Left hindlimb (tissue), 1 donor: ENCODE measurements at places on chromosomes 5 and 9.
A peak's percentile ranks its signal among the peaks of the same experiment; 100 is the strongest.

DNA sequence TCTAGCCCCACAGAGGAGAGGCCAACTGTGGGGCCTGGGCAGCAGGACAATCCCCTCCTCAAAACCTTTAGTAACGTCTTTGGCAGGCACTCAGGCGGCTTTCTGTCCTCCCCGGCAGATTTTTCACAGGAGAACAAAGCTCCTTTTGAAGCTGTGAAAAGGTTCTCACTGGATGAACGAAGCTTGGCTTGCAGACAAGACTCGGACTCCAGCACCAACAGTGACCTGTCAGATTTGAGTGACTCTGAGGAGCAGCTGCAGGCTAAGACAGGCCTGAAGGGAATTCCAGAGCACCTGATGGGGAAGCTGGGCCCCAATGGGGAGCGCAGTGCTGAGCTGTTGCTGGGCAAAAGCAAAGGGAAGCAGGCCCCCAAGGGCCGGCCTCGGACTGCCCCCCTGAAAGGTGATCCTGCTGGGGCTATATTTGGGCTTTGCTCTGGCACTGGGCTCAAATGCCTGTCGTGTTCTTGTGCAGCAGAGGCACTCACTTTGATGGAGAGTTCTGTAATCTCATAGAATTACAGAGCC is 39.4 kb downstream of the KDM3B start:
- DNase-seq: peak; percentile 56

- no peak for DNase-seq
Observed at GRCh38 chr9:138003485-138004190, 126.1 kb downstream of the CACNA1B start.

DNA sequence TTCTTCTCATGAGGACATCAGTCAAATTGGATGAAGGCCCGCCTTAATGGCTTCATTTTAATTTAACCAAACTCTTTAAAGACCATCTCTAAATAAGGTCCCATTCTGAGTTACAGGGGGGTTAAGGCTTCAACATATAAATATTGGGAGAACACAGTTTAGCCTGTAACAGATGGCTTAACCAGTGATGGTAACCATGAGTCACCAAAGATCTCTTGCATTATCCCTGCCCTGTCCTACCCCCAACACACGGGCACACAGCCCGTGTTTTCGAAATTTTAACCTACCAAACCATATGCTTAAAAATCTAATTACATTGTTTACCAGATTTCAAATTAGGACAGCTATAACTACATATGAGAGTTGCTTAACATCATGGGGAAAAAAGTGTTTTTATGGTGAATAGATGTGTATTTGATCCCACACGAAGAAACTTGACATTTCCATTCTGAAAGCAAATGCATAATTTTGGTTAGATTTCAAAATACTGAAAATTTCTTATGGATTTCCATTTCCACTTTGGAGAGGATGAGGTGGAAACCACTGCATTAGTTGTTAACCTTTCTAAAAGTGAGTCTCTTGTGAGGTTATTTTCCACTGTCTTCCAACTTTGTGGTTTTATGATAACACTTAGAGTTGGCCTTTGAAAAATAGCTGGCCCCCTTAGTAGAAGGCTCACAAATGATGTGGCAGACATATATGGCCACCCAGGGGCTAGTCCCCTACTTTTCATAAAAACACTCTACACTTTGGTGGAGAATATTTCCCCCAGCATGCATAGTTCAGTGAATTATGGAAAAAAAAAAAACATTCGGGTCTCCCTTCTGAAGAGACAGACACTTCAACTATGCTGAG is 849.3 kb downstream of the TLE1 start:
- DNase-seq: no peak

DNA sequence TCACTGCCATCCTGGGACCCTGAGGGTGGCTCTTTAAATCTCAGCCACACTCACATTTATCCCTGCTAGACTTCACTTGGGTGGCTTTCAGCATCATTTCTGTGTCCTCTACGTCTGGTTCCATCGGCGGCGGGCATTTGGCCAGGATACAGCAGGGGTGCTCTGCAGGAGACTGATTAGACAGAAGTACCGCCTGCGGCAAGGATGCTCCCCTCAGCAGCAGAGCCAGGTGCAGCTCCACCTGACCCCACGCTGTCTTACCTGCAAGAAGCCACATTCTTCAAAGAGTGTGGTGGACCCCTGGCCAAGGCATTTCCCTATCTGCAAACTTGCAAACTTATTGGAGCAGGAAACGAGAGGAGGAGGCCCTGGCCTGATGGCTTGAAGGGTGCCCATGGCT is 309.8 kb upstream of the IRX4 start:
- DNase-seq: no peak

GRCh38 chr5:131814990-131815389 is 18.2 kb upstream of the FNIP1 start:
- no peak for DNase-seq

DNA sequence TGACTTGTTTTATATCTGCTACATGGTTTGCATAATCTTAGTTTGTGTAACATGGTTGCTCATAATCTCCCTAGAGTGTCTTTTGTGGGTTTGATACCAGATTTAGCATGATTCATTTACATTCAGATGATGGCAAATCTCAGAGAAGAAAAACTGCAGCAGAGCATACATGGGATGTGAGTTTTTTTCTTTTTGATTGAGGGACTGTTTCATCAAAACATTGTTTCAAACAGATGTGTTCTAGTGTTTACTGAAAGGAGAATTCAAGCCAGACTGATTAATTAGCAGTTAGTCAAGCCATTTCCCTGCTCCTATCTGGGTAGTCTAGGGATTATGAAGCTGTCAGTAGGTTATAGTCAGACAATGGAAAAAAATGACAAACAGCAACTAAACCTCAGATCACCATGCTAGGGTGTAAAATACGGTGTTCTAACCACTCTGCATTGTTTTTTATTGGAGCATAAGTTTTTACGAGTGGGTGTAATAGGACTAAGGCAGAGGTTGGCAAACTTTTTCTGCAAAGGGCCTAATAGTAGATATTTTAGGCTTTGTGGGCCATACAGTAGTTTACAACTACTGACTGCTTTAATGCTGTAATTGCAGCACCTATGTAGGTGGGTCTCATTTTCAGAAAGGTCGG is 10.5 kb upstream of the GDNF start:
- DNase-seq: no peak

GRCh38 chr5:66113160-66113559 is 30.9 kb upstream of the SREK1 start:
- DNase-seq: no peak

DNA sequence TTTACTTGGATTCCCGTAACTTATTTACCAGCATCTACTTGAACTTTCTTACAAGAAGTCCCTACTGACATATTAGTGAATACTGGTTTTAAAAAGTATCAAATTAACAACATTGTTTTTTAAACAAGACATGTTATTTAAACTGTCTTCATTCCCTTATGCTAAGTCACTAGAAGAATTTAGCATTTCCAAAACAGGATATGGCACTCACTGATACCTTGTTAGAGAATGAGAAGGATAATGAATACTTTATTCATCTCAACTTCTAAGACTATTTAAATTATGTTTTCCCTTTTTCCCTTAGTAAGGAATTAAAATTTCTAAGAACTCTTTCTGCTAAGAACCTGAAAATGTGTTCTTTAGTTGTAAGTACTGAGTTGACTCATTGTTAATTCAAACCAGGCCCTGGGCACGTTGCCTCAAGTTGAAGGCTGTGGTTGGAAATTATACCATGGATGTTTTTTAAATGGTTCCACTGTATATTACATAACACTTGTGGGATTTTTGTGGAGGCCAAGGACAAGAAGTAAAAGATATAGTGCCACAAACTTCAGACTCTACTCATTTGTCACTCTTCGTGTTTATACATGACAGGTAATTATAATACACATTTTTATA is 219.0 kb upstream of the EDIL3 start:
- peak; percentile 85 for DNase-seq

DNA sequence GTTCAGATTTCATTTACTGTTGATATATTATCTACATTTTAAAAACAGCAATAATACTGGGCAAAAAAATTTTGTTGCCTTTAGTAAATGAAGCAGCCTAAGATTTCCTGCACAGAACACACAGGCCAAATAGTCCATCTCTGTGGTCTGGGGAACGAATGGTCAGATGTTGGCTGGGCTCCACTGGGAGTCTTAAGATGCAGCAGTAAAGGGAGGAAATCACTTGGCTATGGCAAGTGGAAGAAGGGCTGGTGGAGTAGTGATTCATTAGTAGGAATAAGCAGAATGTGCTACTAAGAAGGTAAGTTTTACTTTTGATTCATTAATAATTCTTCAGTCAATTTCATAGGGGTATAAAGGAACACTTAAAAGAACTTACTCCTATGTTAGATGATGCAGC is 91.1 kb upstream of the ARRDC3 start:
- DNase-seq: no peak

GRCh38 chr9:98074115-98074990 is 17.8 kb downstream of the NANS start:
- peak; percentile 54 for DNase-seq

GRCh38 chr9:121966706-121967105 is 126.4 kb downstream of the TTLL11 start:
- no peak for DNase-seq

DNA sequence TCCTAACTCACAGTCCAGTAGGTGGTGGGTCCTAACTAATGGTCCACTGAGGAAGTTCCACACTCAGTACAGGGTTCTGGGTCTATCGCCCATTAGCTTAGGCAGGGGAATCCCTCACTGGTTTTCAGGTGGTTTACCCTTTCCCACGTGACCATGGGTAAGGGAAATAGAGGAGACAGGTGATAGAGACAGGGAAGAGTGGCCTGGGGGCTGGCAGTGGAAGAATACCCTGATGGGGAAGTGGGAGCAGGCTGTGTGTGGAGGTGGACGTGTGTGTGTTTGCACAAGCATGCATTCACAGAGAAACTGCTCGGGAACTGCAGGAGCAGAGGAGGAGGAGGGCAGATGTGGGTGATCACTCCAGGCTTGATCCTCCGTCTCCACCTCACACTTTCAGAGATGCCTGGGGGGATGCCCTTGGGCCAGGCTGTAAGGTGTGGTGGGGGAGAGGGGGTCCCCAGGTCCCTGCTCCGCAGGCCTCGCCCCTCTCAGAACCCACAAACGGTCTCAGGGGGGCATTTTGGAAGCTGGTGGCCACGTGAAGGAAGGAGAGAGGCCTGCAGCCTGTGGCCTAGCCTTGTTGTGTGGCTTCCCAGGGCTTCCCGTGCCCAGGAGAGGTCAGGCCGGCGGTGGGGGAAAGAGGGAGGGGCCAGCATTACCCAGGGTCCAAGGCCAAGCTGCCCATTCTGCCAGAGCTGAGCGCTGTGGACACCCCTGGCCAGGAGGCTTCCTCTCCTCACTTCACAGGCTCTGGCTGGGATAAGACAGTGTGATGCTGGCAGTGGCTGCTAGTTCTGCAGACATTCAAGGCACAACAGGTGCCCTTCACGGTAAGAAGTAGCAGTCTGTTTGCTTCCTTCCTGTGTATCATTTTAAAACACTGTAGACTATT is 80.0 kb downstream of the OTULIN start:
- DNase-seq: no peak

DNA sequence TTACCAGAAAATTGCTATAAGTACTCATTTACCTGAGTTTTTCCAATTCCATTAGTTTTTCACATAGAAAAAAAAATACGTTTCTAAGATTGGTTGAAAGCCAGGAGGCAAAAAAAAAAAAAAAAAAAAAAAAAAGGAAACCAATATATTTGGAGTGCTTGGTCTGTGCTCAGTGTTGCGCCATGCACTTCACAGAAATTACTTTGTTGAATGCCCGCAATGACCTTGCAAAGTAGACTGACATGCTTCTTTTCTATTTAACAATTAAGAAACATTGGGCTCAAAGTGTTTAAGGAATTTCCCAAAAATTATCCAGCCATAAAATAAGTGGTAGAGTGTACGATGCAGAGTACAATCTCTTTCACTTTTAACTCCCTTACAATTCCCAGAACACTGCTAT is 65.2 kb upstream of the PAPPA start:
- no peak for DNase-seq

DNA sequence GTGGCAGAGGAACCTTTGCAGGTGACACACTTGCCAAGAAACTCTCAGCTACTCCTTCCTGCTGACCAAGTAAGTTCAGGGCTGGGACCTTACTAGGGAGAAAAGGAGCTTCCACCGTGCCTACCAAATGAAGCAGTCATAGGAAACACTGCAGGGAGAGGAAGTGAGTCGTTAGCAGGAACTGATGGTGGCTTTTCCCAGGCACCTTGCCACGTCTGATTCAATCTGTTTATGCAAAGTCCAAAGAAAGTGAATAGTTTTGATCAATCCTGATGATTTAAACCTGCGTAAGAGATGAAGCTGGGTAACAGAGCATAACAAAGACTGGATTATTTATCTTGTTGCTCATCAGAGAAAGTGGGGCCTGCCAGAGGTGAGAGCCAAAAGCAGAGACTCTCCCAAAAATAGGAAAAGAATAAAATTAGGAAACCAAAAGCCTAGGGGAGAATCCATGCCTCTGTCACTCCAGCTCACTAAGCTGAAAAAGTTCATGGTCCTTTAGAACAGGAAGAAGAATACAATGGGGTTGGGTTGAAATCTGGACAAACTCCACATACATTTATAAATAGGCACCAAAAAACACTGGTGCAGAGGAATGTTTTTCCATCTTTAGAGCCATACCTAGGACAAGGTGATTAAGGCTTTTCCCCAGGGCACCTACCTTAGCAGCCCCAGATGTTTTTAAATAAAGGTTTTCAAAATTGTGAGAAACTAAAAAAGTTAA is 9.3 kb upstream of the PFDN1 start:
- no peak for DNase-seq

- no peak for DNase-seq
Observed at GRCh38 chr5:109516390-109516789, 106.6 kb upstream of the PJA2 start.

DNA sequence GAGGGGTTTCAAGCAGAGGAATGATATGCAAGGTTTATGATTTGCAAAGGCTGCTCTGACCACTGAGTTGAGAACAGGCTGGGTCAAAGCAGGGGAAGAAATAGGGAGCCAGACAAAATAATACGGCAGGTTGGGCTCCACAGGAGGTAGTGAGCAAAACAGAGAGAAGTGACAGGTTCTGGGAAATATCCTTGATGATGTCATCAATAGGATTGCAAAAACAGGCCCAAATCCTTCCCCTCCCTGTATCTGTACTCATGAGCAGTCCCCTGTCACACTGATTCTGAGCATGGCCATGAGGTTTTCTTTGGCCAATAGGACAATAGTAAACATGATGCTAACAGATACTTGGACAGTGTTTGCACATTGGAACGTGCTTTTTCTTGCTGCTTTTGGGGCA is 471.8 kb upstream of the BRINP1 start:
- DNase-seq: no peak

DNA sequence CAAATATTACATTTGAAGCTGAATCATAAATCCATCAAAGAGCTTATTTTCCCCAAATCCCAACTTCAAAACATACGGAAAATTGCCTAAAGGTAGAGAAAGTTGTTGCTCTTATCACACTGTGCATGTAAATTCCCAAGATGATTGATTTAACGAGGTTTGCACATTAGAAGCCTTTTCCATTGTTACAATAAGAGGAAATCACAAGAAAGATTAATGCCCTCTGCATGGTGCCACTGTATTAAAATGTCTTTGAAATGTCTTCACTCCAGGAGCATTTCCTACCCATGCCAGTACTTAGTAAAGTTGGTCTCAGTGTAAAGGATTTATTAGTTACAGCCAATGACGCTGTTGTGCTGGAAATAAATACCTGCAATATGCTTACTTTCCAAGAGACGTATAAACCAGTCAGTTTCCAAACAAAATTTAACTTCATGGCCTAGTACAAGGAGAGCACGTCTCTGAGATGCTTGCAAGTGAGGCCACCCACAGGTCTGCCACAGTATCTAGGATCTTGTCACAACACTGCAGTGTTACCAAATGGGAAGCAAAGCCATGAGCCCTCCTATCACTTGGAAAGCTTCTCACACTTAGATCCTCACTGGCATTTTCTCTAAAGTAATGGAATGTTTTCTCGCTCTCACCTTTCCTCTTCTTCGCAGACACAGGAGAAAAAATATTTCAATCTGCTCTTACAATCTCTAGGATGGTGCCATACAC is 112.4 kb downstream of the CETN3 start:
- no peak for DNase-seq
